ENCODE measurements at places on chromosomes 4 and X. TPM values are rescaled to one million over a fixed set of nuclear protein-coding genes. Genes with fewer than 3 reads are reported as not detected.

MAOB gene
- total RNA-seq, result not detected

DNA sequence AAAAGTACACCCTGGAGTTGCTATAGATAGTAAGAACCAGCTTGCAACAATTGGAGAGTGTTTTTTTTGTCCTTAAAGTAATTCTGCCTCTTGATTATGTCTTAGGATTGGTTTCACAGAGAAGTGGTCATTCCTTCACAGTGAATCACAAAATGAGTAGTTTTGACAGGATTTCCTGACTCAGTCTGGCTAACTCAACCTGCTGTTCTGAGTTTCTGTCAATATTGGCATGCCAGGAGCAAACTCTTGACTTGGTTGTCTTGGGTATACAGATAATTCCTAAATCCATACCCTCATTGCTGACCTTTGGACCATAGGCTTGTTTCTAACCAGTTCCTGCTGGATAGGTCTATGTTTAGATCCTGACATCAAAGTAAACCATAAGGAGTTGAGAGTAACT is 9.4 kb downstream of the FHIP1A start:
- no peak for DNase-seq

GRCh38 chr4:85829276-85830051 is 354.5 kb downstream of the ARHGAP24 start:
- DNase-seq, result no peak

DNA sequence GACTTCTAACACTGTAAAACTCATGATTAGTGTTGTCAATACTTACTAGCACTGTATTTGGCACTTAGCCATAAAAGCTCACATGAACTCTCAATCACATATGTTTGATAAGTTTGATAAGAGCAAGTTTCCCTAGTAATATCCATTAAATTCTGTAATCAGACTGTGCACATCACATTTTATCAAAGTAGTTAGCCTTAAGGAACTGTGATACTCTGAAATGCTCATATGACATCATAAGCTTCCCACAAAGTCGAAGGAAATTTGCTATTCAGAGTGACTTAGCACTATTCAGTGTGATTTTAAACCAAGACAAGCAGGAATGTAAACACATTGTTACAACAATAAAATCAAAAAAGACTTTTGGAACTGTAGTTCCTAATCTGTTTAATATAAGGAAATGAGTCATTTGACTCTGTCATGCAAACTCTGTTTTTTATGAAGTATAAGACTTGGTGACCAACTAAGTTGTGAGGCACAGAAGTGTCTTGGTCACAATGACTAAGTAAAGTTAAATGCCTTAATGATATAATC is 6.7 kb downstream of the SLC7A11 start:
- DNase-seq, result no peak

CDKL2 gene
- 1.4 TPM for total RNA-seq
